ENCODE measurements at places on chromosomes 12 and 14.

GRCh38 chr12:131129839-131130238, 176.1 kb downstream of the ADGRD1 start:
- DNase-seq = no peak

- no peak for DNase-seq
These were observed 18.5 kb upstream of the TBPL2 start for GRCh38 chr14:55458800-55459515.

- no peak for DNase-seq
These were observed 464.8 kb downstream of the BTG1 start for GRCh38 chr12:91680864-91681263.

GRCh38 chr12:116442946-116443345, 116.2 kb upstream of the MAP1LC3B2 start:
- DNase-seq = no peak

- peak; percentile 58 for DNase-seq
These were observed 13.9 kb downstream of the KRT7 start for GRCh38 chr12:52246720-52247621.

- no peak for DNase-seq
These were observed 57.2 kb downstream of the PIWIL1 start for GRCh38 chr12:130394906-130395305.

- DNase-seq = no peak
These were observed 85.4 kb downstream of the ZFP36L1 start for GRCh38 chr14:68707482-68707881.

DNA sequence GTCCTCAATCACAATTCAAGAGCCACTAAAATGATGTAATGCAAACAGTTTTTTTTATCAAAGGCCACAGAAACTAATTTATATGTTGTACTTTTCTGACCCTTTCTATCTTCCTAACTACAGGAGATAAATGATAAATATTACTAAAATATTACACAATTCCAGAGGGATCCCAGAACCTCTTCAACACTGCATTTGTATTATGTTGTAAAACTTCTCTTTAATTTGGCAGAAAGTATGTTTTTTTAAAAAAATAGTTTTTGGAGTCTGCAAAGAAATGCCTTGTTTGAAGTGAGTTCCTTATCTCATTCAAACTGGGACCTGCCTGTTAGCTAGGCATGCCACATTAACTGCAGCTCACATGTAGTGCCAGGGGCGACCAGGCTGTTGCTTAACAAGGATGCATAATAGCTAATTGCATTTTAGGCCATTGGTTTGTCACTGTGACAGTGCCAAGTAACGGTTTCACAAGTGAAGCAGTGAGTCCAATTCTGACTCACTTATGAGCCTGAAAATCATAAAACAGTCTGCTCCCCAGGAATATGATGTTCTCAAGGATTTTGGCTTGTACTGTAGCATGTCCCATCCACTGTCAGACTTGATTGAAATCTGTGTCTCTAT, 266.9 kb downstream of the KTN1 start:
- no peak for DNase-seq

DNA sequence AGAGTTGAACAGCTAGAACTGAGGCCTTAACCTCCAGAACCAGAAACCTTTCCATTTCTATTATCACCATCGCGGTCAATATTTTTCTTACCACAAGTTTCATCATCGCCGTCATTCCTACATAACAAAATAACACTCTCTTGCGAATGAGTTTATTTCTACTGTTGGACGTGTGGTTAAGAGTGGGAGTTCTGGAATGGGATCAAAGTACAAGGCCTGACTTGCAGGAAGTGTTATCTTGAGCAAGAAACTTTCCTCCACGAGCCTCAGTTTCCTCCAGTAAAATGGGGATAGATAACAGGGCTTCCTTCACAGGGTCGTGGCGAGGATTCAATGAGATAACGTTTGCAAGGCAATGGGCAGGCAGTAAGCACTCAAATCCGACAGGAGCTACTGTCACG, 652 bp downstream of the SART3 start:
- no peak for DNase-seq

DNA sequence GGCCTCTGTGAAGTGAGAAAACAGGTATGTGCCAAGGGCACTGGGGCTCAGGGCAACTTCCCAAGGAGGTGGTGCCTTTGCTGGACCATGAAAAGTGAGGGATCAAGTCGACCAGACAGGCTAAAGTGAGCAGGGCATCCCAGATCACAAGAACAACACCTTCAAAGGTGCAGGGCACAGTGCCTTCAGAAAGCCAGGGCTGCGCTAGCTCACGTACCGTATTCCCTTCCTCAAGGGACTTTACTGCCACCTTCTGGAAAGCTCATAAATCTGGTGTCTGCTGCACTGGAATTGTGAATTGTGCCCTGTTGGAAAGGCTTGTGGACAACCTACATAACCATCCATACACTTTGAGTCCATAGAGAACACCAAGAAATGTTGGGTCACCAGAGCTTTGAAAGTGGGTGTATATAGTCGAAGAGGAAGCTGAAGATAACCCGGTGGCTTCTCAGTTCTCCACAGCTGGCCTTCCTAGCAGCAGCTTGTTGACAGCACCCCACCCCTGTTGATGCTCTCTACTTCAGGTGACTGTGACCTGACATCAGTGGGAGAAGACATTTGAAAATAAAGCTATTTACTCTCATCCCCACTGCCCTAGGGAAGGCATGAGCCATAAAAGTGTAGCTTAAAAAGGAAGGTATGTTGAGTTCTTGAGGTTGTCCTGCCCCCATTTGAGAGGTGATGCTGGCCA, 24.5 kb downstream of the FIGNL2 start:
- DNase-seq = peak; percentile 85

- DNase-seq = no peak
These were observed 17.4 kb downstream of the FZD10 start for GRCh38 chr12:130179621-130180020.

DNA sequence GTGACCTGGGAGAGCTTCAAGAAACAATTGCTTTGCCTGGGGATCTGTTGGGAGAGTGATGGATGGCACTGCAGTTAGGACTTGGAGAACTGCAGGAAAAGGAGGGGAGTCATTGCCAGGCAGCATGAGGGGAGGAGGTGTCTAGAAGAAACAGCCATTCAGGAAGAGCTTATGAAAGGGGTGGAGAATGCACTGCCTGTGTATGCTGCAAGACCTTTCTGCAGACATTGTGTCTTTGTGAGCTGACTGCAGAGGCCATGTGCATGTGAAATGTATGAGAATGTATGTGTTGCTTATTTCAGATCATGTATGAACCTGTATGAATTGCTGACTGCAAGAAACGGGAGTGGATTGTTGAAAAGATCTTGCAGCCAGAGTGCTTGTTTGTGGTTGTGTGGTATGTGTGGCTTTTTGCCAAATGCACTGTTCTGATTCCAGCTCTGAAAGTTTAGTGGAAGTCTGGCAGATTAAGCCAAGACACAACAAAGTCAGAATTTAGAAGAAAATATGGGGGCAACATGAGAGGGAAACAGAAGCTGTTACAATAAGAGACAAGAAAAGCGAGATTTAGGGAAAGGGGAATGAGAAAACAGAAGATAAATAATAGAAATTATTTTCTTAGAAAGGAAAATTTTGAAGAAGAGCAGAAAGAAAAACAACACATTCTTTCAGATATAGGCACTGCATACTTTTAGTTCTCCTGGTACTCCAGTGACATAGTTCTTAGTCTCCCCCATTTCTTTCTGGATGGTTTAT, 9.8 kb upstream of the RIMKLB start:
- peak; percentile 76 for DNase-seq

DNA sequence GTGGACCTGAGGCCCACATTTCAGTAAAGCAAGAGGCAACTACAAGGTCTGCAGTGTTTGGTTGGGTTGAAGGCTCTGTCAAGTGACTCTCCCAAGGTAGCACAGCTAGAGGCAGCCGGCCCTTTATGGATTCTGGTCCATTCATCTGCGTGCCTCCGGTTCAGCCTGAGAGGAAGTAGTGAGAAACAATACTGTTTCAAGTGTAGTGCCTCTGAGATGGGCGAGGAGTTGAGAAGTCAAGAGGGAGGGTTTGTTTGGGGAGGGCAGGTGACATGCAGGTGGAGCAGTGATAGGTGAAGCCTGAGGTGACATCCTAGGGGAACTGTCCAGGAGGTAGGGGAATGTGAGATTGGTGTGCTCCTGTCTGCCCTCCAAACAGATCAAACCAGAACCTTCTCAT, 933.5 kb downstream of the VRK1 start:
- DNase-seq = no peak

Measured in A549 (cell line).